ENCODE measurements at places on chromosomes 6 and 20.

- no peak for DNase-seq
Measured at GRCh38 chr6:151022492-151022891, 157.0 kb downstream of the MTHFD1L start.

DNA sequence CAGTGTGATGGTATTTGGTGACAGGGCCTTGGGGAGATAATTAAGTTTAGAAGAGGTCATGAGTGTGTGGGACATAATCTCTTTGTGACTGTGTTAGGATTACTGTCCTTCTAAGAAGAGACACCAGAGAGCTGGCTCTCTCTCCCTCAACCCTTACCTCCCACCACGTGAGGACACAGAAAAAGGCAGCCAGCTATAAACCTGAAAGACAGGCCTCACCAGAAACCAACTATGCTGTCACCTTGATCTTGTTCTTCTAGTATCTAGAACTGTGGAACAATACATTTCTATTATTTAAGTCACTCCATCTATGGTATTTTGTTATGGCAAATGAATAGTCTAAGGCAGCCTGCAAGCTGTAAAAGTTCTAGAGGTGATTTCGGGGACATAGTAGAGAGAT, 203.7 kb downstream of the OTOR start:
- no peak for DNase-seq

- no peak for DNase-seq
Measured at GRCh38 chr6:128560966-128561365, 40.6 kb upstream of the PTPRK start.

GRCh38 chr6:138856654-138857053, 60.8 kb downstream of the ECT2L start:
- peak; percentile 5 for DNase-seq

- DNase-seq: no peak
Measured at GRCh38 chr20:48166082-48166835, 381.0 kb upstream of the SULF2 start.

GRCh38 chr20:32490942-32491763, 94.0 kb downstream of the NOL4L start:
- DNase-seq: no peak
